ENCODE measurements at places on chromosomes 1 and 21.

- DNase-seq, result no peak
Observed at GRCh38 chr1:26278724-26279455, 996 bp upstream of the SH3BGRL3 start.

GRCh38 chr1:17397910-17398695 is 26.1 kb downstream of the PADI6 start:
- no peak for DNase-seq

GRCh38 chr1:96708482-96708881 is 13.1 kb upstream of the PTBP2 start:
- DNase-seq, result no peak

DNA sequence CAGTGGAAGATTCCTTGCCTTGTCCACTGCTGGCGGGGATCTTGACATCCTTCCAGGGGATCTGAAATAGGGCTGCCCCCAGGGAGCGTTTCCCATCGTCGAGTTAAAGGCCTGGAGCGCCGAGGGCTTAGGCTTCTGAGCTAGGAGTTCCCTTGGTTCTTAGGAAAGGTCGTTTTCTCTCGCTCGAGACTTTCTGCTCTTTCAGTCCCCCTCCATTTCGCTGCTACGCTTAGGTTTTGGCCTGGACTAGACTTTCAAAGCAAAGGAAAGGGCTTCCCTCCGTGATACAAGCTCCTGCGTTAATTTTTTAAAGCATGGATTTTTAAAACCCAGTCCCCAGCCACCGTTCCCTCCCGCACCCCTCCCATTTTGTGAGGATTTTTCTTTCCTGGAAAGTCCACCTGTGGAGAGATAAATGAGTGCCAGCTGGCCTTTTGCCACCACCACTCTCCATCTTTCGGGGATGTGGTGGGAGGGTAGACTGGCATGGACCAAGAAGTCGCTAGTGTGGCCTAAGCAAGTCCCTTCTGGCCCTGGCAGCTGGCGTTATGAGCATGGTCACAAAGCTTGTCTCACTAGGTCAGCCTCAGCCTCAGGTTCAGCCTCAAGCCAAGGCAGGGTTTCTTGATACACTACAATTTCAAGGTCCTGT is 9.2 kb downstream of the NR5A2 start:
- no peak for DNase-seq

GRCh38 chr1:36222481-36223380 is 1.5 kb upstream of the THRAP3 start:
- no peak for DNase-seq

GRCh38 chr1:35449334-35450008 is 107.7 kb downstream of the KIAA0319L start:
- no peak for DNase-seq

DNA sequence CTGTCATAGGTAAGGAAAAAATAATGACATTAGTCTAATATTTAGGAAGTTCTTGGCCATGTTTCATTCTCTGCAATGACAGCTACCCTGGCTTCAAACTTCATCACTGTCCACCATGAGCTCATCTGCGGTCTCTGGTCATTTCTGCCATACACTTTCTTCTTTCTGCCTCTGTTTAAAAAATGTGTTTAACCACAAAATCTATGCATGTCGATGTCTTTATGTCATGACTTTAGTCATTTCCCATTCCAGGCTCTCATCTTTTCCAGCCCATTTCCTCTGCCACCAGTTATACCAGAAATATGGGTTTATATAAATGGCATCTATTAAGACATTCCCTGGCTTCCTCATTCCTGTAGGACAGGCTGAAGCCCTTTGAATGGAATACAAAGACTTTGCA is 68.5 kb upstream of the DUSP10 start:
- DNase-seq, result no peak

DNA sequence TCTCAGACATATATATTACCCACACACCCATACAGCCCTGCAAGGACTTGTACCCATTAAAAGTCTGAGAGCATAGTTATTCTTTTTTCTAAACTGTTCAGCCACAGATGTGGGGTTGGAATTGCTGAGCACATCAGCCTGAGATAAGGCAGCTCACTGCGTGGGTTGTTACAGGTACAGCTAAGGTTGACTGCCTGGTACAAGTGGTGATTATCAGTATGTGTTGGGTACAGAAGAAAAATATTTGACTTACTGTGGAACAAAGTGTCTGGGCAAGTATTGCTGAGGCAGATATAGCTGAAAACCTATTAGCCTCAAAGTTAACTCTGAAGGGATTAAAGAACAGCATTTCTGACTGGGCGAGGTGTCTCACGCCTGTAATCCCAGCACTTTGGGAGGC is 5.0 kb downstream of the STX12 start:
- DNase-seq, result no peak

DNA sequence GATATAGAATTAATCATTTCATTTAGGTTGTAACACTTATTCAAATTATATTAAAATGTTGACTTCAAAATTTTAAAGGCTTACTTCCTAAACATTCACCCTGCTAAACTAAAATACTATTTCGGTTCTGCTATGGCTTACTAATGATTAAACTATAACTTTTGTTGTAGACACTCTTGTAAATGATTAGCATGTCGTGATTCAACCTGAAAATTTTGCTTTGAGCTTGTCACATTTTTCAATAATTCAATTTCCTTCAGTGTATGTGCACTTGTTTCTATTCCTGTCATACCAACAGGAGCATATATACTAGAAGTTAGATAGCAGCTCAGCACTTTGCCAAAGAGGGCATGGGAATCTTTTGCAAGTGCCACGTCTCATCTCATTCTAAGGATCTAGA is 1018.8 kb downstream of the AMY1C start:
- DNase-seq, result no peak

DNA sequence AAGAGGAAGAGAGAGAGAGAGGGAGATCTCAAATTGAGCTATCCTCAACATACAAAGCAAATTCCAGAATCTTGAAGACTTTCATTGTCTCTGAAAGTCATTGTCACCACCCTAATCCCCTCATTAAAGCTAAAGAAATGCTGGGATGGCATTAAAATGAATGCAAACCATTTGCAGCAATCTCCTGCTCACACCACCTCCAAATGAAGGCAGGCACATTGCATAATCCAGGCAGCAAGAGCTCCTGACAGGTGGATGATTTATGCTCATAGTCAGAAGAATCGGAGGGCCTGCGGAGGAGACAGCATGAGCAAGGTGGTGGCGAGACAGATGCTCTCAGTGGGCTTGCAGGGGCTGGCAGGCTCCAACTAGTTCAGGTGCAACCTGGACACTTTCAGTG is 90.2 kb downstream of the ESRRG start:
- DNase-seq, result no peak

DNA sequence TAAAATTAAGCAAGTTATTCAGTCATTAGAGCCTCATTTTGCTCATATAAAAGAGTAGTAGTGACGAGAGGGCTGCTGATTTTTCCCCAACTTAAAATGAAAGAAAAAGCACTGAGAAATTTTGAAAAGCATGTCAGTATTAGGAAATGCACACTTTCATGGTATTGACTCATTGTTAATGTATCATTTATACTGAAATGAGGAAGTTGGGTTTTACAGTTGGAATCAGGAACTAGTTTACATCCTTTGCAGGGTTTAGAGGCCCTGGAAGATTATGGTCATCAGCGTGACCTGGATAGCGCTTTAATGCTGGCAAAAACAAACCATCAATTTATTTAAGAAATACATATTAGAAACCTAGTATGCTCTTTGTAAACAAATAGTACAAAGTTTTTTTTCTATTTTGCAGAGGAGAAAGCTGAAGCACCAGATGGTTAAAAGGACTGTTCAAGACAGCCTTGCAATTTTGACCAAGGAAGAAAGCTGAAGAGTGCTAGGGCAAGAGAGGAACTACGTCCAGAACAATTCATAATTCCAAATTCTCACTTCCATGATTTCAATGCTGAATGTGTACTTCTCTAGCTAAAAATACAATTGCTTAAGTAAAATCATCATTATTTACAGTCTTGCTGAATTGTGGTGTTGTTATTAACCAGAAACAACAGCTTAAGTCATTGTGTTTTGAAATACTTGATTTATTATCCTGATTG is 94.8 kb upstream of the SGIP1 start:
- no peak for DNase-seq

GRCh38 chr1:118039170-118039569 is 109.6 kb downstream of the WDR3 start:
- no peak for DNase-seq

- no peak for DNase-seq
Observed at GRCh38 chr1:17177651-17178050, 27.3 kb upstream of the PADI1 start.

DNA sequence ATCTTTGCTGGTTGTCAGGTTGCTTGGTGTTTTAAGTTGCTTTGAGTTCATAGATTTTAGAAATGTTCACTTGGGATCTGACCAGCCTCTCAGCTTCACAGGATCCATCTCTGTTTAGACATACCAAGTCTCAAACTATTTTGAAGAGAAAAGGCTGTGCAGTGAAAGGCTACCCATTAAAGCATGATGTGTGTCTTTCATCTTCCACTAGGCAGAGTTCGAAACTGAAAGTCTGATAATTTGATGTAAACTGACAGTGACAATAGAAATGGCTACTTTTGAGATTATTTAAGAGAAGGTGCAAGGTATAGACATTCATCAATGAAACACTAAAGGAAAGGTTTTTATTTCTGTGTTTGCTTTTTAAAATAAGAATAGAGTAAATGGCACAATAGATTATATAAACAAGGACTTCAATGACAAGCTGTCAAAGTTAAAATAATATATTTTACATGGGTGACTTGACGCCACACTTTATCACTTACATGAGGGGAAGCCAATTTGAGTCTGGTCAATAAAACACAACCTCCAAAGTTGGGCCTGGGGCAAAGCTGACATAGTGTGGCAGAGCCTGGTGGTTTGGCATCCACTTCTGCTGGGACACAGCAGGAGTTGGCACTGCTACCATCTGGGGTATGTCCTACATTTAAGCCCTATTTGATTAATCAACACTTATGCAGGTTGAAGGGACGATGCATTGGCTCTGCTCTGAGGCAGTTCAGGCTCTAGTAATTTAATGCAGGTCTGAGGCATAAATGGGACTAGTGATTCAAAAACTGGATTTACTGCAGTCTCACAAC is 197.7 kb downstream of the CRB1 start:
- DNase-seq, result no peak

GRCh38 chr1:30229960-30230359 is 493.4 kb downstream of the MATN1 start:
- no peak for DNase-seq

GRCh38 chr1:85330711-85331290 is 54.4 kb upstream of the BCL10 start:
- no peak for DNase-seq

GRCh38 chr1:157288996-157289395 is 150.8 kb upstream of the ETV3 start:
- DNase-seq, result no peak

GRCh38 chr1:14487671-14488070 is 110.8 kb upstream of the KAZN start:
- no peak for DNase-seq

- no peak for DNase-seq
Observed at GRCh38 chr1:182315167-182315556, 76.4 kb downstream of the GLUL start.

GRCh38 chr1:65792669-65793358 is at the start of gene PDE4B:
Gene PDE4B, plus strand, starts transcription at chr1:65792895.
- DNase-seq, result peak; percentile 58

- no peak for DNase-seq
Observed at GRCh38 chr1:202959276-202959620, 1.1 kb upstream of the ADIPOR1 start.

- no peak for DNase-seq
Observed at GRCh38 chr1:166925810-166926478, 49.4 kb downstream of the ILDR2 start.

- no peak for DNase-seq
Observed at GRCh38 chr1:10444795-10445397, 4.9 kb upstream of the CORT start.

GRCh38 chr1:1004780-1005697 is 5.1 kb upstream of the HES4 start:
- DNase-seq, result no peak

- DNase-seq, result peak; percentile 13
Observed at GRCh38 chr1:174114788-174115448, 44.4 kb upstream of the RABGAP1L start.

GRCh38 chr1:15882665-15883064 is 35.2 kb downstream of the SPEN start:
- no peak for DNase-seq

GRCh38 chr1:31413405-31414001 is 490 bp downstream of the SERINC2 start:
- DNase-seq, result peak; percentile 31

- no peak for DNase-seq
Observed at GRCh38 chr1:167130829-167131510, 37.1 kb downstream of the STYXL2 start.

- DNase-seq, result no peak
Observed at GRCh38 chr1:20604678-20605077, 15.8 kb downstream of the CDA start.

- DNase-seq, result no peak
Observed at GRCh38 chr1:4652631-4653327, 1.6 kb upstream of the AJAP1 start.

- DNase-seq, result no peak
Observed at GRCh38 chr1:50812346-50812745, 147.7 kb downstream of the FAF1 start.

- no peak for DNase-seq
Observed at GRCh38 chr1:82032068-82032467, 231.3 kb downstream of the ADGRL2 start.

- no peak for DNase-seq
Observed at GRCh38 chr1:59730302-59730701, 84.4 kb upstream of the HOOK1 start.

DNA sequence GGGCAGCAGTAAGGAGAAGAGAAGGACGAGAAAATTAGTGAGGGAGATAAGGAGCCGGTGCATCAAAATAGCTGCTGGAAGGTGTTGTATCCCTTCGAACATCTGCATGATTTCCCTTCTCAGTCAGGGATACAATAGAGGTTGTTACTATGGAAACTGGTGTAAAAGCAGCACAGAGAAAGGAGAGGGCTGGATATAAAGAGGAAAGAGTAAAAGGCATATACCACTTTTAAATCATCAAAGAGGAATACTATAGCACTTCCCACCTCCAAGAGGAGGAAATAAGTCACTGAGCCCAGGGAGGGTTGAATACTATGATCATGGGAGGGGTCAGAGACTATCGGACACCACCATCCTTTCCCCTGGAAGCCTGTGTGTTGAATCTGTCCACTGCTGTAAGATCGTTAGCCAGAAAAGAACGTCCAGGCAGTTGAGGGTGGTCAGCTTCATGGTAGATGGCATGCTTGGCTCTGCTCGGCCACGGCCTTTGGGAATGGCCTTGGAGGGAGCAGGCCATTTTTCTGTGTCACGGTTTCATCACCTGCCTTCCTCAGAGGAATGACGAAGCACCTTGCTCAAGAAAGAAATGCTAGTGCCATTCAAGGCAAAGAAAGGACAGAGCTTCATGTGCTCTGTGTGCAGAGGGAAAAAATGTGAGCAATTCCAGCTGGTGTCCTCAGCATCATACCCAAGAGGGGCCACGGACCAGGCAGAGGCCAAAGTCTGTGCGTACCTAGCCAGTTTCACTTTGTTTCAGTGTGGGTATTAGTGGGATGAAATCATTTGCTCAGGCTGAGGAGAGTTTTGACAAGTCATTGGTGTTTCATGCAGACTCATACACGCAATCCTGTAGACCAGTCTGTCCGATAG is 64.2 kb downstream of the IRF2BP2 start:
- no peak for DNase-seq

GRCh38 chr1:76281306-76281705 is 206.8 kb downstream of the ST6GALNAC3 start:
- DNase-seq, result no peak

GRCh38 chr1:1826356-1827088 is 48.3 kb upstream of the NADK start:
- no peak for DNase-seq

GRCh38 chr1:109499661-109500536 is 6.0 kb downstream of the CYB561D1 start:
- peak; percentile 21 for DNase-seq

GRCh38 chr1:150905301-150905700 is 18.4 kb downstream of the CTXND2 start:
- no peak for DNase-seq

Measured in NCI-H1105 (cell line).